Gastroesophageal sphincter (tissue), 4 donors: ENCODE measurements at places on chromosomes 16 and 17. TPM values are rescaled to one million over a fixed set of nuclear protein-coding genes. Genes with fewer than 3 reads are reported as not detected.

GJD3 gene
- not detected for total RNA-seq

C16orf54 gene
- 0.32 TPM for total RNA-seq

NXPH3 gene
- 24.9 TPM for total RNA-seq

ABCC12 gene
- not detected for total RNA-seq

KRTAP4-6 gene
- not detected for total RNA-seq

RAB26 gene
- total RNA-seq: not detected

SLC12A3 gene
- not detected for total RNA-seq

- peak; percentile 67 for ATAC-seq
These were observed 22.9 kb upstream of the C16orf87 start for GRCh38 chr16:46853713-46854443.

GRCh38 chr17:77369544-77369971, 228.8 kb downstream of the SEC14L1 start:
- no peak for ATAC-seq

GRCh38 chr16:70805787-70806186, 4.8 kb upstream of the VAC14 start:
- no peak for ATAC-seq

DNA sequence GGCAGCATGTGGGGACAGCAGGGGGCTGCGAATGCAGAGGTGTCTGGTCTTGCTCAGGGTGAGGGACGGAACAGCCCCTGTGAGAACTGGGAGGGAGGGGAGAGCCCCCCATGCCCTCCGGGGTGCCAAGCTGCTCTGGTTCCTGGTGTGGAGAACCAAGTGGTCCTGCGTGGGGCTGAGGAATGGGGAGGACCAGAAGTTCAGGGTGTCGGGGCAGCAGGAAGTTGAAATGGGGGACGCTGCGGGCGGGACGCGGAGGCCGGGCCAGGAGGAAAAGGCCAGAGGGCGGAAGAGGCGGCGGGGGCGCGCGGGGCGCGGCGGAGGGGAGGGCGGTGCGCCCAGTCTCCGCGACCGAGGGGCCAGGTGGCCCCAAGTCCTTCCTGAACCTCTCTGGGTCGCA, 3.6 kb downstream of the ALDH3A1 start:
- ATAC-seq: peak; percentile 44

GRCh38 chr16:57611181-57611580, 17.2 kb upstream of the ADGRG1 start:
- no peak for ATAC-seq

DNA sequence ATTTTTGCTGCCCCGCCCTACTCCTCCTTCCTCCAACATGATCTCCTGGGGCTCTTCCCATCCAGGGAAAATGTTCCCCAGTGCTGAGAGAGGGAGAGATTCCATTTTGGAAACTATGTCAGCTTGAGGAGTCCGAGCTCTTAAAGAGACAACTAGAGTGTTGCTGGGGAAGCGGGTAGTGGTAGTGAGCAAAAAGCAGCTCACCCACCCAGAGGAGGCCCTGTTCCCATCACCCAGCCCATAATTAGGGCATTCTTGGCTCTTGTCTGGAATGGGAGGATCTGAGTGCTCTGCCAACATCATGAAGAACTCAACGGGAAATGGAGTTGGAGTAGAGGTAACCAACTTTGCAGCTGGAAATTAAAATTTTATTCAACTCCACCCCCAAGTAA, 9.1 kb upstream of the MSL1 start:
- peak; percentile 12 for ATAC-seq

DNA sequence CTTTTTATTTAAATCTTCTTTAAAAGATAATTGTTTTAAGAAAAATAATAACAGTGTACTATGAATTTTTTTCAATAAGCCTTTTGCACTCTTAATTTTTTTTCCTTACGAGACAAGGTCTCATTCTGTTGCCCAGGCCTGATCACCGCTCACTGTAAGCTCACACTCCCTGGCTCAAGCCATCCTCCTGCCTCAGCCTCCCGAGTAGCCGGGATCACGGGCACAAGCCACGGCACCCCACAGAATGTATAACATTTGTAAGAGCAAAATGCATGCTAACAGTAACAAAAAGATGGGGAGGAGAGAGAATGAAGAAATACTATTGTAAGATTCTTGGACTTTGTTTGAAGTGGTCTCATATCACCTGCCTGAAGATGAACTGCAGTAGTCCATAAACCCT, 126.9 kb upstream of the CHMP6 start:
- no peak for ATAC-seq

- ATAC-seq: peak; percentile 10
These were observed at the start of gene CCL5 for GRCh38 chr17:35879773-35880654. Gene CCL5, minus strand, starts transcription at chr17:35880360.

DNA sequence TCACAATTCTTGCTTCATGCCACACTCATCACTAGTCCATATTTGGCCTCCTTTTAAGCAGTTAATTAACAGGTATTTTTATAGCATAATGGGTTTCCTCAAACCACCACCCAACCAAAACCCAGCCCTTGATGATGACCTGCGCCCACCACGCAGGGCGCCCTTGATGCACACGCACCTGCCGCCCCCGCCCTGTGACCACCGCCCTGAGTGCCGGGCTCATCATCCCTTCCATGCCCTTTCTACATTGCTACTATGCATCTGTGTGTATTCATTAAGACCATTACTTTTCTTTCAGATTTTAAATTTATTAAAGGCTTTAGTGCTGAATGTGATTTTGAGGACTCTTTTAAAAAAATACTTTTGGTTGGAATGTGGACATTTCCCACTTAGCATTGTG, 204.8 kb upstream of the CHMP6 start:
- no peak for ATAC-seq
